ENCODE measurements at places on chromosomes 12 and 14.

DNA sequence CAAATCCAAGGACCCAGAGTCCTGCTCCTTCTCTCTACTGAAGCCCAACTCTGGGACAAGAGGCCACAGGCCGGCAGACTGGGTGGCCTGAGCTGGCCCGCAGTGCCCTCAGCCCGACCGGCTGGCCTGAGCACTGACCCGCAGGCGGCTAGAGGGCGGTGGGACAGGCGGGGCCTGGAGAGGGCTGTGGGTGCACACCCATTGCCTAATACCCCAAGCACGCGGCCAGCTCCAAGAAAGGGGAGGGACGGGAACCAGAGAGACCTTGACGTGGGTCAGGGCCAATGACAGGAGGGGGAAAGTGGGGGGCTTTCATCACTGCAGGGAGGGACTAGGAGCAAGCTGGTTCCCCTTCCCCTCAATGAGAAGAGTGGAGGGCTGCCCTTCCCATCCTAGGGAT is 2.0 kb upstream of the WNT10B start:
- no peaks in the 10 kb centered on the region for H3K36me3 ChIP-seq
- peaks cover 23% of the 10 kb centered on the region for H3K4me1 ChIP-seq
- H3K27me3 ChIP-seq, result peaks cover 99% of the 10 kb centered on the region
- H3K27ac ChIP-seq, result no peak overlapping the region
- no peak for DNase-seq

DNA sequence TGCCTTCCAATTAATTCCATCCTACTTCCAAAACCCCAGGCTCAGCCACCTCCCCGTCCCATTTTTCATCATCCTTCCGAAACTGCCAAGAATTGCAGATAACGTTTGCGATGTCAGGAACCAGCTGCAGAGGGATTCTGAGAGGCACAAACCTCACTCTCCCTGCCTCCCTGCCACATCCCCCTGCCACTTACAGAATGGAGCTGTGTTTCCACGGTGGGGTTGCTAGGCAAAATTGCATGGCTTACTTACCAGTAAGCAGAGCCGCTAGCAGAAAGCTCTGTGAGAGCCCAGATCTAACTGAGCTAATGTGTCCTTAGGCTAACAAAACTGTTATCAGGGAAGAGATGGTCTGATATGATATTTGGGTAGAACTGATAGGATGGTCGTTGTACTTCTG is 127.4 kb downstream of the KCNK10 start:
- no peaks in the 10 kb centered on the region for H3K36me3 ChIP-seq
- DNase-seq, result peak; percentile 21
- H3K27ac ChIP-seq, result peak overlapping the region; percentile 85
- H3K4me1 ChIP-seq, result peaks cover 44% of the 10 kb centered on the region
- H3K27me3 ChIP-seq, result peaks cover 16% of the 10 kb centered on the region
- H3K4me3 ChIP-seq, result peak overlapping the region; percentile 29

DNA sequence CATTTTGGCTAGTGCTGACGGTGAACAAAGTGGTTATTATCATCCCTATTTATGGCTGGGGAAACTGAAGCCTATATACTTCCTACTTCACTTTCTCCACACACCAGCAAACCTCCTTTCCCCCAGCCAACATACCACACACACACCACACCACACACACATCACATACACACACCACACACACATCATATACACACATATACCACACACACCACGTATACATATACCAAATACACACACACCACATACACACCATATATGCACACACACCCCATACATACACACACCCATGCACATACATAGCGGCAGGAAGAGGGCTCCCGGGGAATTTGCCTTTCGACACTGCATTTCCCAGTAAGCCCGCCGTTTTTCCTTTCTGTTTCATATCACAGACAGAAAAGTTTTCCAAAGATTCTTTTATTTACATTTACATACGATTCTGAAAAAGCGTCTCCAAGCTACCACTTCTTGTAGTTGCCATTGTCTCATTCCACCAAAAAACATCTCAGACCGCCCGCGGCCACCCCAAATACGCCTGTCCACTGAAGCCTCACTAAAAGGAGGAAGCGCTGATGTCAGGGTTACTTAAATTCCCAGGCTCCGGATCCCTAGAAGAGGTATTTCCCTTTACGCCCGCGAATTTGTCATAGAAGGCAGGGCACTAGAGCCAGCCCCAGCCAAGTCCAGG is 823 bp upstream of the RAB5B start:
- no peak overlapping the region for H3K4me3 ChIP-seq
- H3K27me3 ChIP-seq, result no peaks in the 10 kb centered on the region
- H3K4me1 ChIP-seq, result peaks cover 35% of the 10 kb centered on the region
- H3K36me3 ChIP-seq, result peaks cover 14% of the 10 kb centered on the region
- no peak for DNase-seq
- H3K27ac ChIP-seq, result no peak overlapping the region

- H3K27me3 ChIP-seq, result no peaks in the 10 kb centered on the region
- no peaks in the 10 kb centered on the region for H3K36me3 ChIP-seq
- no peak for DNase-seq
- H3K4me3 ChIP-seq, result no peak overlapping the region
- no peaks in the 10 kb centered on the region for H3K4me1 ChIP-seq
Observed at GRCh38 chr14:101506926-101507835, 54.1 kb upstream of the DIO3 start.

DNA sequence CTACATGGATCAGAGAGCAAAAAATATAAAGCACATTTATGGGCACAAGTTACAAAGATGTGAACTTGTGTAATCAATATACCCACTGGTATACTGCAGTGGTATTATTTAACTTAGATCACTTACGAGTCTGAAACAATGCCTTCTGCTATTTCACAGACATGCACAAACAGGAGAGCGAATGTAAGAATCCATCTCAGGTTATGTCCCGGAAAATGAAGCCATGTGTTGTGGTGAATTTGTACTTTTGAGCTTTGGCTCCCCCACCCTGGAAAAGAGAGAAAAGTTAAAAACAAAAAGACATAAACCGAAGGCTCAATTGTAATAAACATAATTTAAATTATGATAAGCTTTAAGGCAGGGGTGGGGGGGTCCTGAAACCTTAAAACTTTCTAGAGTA is 7.6 kb downstream of the ABCC9 start:
- DNase-seq, result no peak
- H3K4me1 ChIP-seq, result no peaks in the 10 kb centered on the region
- H3K27ac ChIP-seq, result no peak overlapping the region

DNA sequence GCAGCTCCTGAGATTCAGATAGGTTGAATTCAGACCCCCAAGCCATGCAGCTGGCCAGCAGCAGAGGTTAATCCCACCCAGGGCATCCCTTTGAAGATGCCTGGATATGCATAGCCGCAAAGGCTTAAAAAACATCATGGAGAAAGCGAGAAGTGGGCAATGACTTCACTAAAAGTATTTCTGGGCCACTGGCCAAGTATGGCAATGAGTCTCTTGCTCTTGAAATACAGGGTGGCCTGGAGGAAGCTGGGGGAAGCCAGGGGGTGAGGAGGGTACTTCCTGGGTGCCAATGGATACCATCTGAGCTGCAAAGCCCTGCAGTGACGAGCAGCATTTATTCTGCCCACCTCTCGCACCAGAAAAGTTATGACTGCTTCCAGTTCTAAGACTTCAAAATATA is 539.3 kb upstream of the TBX3 start:
- H3K36me3 ChIP-seq, result no peaks in the 10 kb centered on the region
- H3K27ac ChIP-seq, result no peak overlapping the region
- no peak for DNase-seq
- no peak overlapping the region for H3K4me3 ChIP-seq

- peak overlapping the region; percentile 11 for H3K4me3 ChIP-seq
- peaks cover 58% of the 10 kb centered on the region for H3K4me1 ChIP-seq
- H3K36me3 ChIP-seq, result peaks cover 3% of the 10 kb centered on the region
- H3K27me3 ChIP-seq, result no peaks in the 10 kb centered on the region
Observed at GRCh38 chr12:94585626-94586025, 64.7 kb downstream of the TMCC3 start.

DNA sequence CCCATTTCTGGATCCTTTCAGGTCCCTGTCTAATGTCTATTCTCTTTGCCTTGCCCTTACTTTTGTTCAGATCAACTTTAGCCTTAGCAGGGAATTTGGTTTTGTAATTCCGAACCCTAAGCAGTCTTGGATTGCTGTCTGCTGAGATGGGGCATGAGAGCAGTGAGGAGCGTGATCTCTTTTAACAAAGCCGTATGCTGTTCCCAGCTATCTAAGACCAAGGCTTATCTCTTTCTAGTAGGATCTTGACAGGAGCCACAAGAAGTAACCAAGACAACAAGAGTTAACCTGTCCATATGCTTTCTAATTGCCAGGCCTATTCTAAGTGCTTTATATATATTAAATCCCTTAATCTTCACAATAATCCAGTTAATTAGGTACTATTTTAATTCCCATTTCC is 4.5 kb upstream of the DHRS7 start:
- H3K4me3 ChIP-seq, result no peak overlapping the region
- peaks cover 8% of the 10 kb centered on the region for H3K4me1 ChIP-seq
- no peak overlapping the region for H3K27ac ChIP-seq
- H3K36me3 ChIP-seq, result no peaks in the 10 kb centered on the region
- H3K27me3 ChIP-seq, result no peaks in the 10 kb centered on the region
- DNase-seq, result no peak

DNA sequence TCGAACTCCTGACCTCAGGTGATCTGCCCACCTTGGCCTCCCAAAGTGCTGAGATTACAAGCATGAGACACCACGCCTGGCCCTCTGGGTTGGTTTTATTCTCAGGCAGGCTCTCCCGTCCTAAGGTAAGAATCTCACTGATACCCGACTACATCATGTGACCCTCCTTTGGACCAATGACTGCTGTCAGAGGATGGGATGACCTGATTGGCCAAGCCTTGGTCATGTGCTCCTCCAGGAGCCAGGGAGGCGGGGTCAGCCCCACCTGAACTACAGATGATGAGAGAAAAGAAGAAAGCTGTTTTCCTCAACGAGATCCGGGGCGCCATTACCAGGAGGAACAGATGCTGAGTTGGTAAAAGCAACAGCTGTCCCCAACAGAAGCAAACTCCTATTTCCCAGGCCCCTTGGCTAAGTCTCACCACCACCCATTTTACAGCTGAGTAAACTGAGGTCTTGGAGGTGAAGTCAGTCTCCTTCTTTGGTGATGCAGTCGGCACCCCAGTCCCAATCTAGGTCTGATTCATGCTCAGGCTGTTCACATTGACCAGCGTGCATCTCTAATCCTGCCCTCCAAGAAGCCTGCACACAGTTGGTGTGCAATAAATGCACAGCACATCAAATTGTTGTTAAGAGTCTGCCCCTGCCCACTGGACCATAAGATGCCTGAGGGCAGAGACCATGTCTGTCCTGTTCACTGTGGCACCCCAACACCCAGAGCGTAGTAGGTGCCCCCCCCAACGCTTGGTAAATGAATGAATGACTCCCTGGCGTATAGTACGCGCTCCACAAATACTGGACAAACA is 118.8 kb downstream of the SCARB1 start:
- DNase-seq, result no peak
- peaks cover 64% of the 10 kb centered on the region for H3K4me1 ChIP-seq
- H3K4me3 ChIP-seq, result peak overlapping the region; percentile 14
- peak overlapping the region; percentile 23 for H3K27ac ChIP-seq
- H3K36me3 ChIP-seq, result no peaks in the 10 kb centered on the region
- peaks cover 51% of the 10 kb centered on the region for H3K27me3 ChIP-seq

GRCh38 chr12:124033859-124034258 is 60.8 kb downstream of the ZNF664 start:
- H3K27me3 ChIP-seq, result no peaks in the 10 kb centered on the region
- H3K36me3 ChIP-seq, result no peaks in the 10 kb centered on the region
- no peak for DNase-seq
- H3K27ac ChIP-seq, result no peak overlapping the region
- no peak overlapping the region for H3K4me3 ChIP-seq
- peaks cover 30% of the 10 kb centered on the region for H3K4me1 ChIP-seq

DNA sequence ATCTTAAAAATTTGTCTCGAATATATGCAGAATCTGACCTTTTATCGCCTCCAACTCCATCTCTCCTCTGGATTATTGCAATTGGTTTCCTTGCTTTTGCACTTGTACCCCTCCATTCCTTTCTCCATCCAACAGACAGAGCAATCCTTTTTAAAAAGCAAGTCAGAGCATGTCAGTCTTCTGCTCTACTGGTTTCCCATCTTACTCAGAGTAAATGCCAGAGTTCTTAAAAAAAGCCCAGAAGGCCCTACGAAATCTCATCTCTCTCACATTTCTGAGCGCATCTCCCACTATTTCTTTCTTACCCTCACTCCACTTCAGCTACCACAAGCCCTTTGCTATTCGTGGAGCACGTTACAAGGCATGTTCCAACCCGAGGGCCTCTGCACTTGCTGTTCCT is 236.9 kb upstream of the DDHD1 start:
- H3K4me1 ChIP-seq, result no peaks in the 10 kb centered on the region
- no peak overlapping the region for H3K4me3 ChIP-seq
- H3K27ac ChIP-seq, result no peak overlapping the region
- DNase-seq, result no peak

DNA sequence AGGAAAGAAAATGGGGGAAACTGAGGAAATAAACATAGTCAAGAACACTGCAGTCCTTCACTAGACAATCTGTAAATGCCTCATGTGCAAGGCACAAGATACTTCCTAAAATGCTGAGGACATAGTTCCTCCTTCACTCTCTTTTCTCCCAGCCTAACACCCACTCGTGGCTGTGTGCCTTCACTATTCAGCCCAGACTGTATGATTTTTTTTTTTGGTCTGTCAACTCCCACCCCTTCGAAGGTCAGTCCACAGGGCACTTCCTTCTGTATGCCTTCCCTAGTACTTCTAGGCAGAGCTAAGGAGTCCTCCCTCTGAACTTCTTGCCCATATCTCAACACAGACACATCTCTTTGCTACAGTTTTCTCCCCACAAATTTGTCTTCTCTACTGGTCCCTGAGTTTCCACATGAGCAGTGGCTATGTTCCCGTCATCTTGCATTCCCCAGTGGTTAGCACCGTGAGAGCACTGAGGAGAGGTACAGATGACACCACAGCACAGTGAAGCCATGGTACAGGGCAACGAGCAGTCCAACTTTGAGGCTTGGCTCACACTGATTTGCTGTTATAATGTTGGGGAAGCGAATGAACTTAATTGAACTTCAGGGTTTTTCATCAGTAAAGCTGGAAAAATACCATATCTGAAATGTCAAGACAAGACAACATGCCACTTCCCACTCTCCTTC is 24.1 kb upstream of the SYCP3 start:
- no peaks in the 10 kb centered on the region for H3K4me1 ChIP-seq
- no peak overlapping the region for H3K4me3 ChIP-seq
- H3K27ac ChIP-seq, result no peak overlapping the region
- H3K27me3 ChIP-seq, result no peaks in the 10 kb centered on the region
- H3K36me3 ChIP-seq, result peaks cover 2% of the 10 kb centered on the region

- no peak overlapping the region for H3K4me3 ChIP-seq
- no peaks in the 10 kb centered on the region for H3K27me3 ChIP-seq
- H3K36me3 ChIP-seq, result no peaks in the 10 kb centered on the region
Observed at GRCh38 chr12:25394025-25394424, 143.3 kb upstream of the KRAS start.

GRCh38 chr12:72323881-72324280 is 51.7 kb downstream of the TRHDE start:
- no peak for DNase-seq
- H3K27ac ChIP-seq, result no peak overlapping the region
- H3K4me3 ChIP-seq, result no peak overlapping the region
- no peaks in the 10 kb centered on the region for H3K27me3 ChIP-seq
- H3K36me3 ChIP-seq, result no peaks in the 10 kb centered on the region

All from neural crest cell (in vitro differentiated cells).